ENCODE measurements at places on chromosomes 16 and 17.
A peak's percentile ranks its signal among the peaks of the same experiment; 100 is the strongest.

DNA sequence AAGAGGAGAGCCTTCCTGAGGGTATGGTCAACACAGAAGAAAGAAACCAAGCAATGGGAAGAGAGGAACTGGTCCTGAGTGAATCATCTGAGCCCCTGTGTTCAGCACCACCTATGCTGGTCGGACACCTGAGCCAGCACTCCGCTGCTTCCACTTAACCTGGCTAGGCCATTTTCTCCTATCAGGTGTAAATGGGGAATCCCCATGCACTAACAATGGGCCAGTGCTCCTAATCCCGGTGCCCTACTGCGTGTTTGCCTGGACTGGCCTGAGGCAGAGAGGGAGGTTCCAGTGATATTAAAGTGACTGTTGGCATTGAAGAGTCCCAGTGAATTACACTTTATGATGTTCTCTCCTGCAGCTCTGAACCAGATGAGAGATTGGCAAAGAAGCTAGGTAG is 34.4 kb upstream of the XYLT2 start:
- DNase-seq, result no peak

DNA sequence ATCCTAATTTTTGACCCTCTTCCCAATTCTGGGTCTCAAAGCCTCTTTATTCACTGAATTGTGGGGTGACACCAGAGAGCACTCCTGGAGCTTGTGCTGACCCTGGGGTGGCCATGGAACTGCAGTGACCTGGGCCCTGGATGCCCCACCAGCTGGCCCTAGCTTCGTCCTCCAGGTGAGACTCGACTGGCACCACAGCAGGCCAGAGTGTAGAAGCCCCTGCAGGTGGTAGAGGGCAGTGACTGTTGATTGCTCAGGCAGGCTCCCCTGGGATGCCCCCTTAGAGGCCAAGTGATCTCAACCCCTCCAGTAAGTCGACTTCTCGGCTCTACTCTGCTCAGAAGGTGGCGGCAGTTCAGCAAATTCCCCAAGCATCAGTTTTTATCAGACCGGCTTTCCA is 6.4 kb downstream of the FA2H start:
- DNase-seq, result no peak

DNA sequence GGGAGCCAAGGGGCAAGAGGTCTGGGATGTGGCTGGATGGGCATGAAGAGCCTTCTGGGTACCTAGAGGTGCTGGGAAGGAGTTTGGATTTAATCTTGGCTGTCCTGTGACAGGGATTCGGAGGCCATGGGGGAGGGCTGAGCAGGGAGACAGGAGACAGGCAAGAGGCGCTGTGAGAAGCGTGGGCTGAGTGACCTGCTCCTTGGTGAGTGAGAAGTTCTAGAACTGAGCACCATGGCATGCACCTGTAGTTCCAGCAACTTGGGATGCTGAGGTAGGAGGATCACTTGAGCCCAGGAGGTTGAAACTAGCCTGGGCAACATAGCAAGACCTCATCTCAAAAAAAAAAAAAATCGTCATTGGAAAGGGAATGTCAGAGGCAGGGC is 78.3 kb upstream of the PLCG2 start:
- no peak for DNase-seq

DNA sequence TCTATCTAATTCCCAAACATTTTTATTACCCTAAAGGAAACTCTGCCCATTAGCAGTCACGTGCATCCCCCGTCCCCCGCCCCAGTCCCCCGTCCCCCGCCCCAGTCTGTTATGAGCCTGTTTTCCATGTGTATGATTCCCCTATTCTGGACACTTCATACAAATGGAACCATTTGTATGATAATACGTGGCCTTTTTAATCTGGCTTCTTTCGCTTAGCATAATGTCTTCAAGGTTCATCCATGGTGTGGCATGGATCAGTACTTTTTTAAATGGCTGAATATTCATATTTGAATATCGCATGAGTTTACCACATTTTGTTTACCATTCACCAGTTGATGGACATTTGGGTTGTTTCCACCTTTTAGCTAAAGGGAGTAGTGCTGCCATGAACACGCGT is 49.5 kb downstream of the DNAH2 start:
- DNase-seq, result no peak

GRCh38 chr17:72379516-72379915 is 258.7 kb downstream of the SOX9 start:
- no peak for DNase-seq

GRCh38 chr17:3514873-3515272 is 39.1 kb downstream of the ASPA start:
- no peak for DNase-seq

DNA sequence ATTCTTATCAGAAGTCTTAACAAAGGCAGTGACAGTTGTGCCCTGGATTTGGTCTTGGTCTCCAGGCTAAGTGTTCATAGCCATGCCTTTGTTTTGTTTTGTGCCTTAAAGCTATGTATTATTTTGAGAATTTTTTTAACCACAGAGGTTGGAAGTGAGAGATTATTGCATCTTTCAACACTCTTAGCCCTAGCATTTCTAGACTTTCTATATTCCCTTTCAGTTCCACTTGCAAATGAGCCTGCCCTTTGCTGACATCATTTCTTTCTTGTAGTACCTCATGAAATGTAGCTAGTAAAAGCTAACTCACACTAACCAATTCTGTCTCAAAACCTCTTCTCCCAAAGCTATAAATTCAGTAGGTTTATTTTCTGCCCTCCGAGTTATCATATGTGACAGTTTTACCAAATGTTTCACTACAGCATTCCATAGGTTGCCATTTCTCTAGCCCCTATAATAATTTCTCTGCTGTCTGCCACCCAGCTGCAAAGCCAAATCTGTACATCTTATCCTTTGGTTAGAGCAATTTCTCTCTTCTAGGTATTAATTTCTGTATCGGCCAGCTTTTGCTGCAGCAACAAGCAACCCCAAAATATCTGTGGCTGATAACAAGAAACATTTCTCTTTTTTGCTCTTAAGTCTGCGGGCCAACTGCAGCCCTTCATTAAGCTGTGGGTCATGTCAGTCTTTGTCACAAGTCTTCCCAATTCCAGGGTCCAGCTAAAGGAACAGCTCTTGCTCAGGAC is 14.2 kb upstream of the CCL1 start:
- no peak for DNase-seq

GRCh38 chr17:45320931-45321461 is 4.2 kb upstream of the MAP3K14 start:
- DNase-seq, result peak; percentile 98

DNA sequence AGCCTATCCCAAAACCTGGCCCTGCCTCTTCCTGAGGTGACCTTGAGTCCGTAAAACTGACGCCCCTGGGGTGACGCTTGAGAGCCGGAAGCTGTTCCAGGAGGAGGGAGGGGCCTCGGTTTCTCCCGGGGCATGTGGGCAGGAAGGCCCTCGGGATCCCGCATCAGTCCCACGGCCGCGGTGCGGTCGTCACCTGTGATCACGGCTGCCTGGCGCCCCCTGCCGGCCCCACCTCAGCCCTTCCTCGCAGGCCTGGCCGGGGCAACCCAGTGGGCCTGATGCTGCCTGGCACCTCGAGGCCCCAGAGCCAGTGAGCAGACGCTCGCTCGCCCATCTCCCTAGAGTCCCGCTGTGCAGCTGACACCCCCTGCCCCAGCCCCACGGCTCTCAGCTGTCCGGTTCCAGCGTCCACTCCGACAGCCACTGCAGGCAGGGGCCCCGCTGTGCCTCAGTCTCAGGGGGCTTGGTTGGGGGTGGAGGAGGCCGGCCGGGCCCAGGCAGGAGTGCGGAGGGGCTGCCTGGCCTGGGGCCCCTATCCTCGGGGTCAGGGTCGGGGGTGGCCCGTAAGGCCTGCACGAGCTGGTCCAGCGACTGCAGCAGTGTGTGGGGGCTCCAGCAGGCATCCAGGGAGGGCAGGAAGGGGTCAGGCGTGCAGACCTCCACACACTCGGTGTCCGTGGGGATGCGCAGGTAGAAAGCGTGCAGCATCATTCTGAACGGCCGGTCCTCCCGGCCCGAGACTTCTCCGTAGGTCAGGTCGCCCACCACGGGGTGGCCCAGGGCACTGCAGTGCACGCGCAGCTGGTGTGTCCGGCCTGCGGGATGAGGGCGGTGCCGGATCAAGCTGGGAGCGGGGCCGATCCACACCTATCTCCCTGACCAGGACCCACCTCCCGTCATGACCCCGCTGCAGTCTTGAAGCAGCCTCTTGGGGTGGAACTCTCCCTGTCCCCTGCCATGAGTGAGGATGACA is 2.3 kb downstream of the RPUSD1 start:
- DNase-seq, result no peak

- DNase-seq, result peak; percentile 56
Measured at GRCh38 chr16:66511602-66512271, 38.2 kb downstream of the TK2 start.

DNA sequence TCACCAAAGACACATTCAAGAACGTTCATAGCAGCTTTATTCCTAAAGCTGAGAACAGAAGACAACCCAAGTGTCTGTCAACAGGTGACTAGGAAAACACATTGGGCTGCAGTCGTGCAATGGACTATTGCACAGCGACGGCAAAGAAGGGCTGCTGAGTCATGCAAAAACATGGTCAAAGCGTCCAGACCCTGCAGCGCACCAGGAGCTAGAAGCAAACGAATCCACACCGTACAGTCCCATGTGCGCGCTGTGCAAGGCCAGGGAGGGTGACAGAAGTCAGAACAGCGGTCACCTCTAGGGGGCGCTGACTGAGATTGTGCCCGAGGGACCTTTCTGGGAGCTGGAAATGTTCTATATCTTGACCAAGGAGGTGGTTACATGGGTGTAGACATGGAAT is 266.4 kb downstream of the MAF start:
- DNase-seq, result no peak

DNA sequence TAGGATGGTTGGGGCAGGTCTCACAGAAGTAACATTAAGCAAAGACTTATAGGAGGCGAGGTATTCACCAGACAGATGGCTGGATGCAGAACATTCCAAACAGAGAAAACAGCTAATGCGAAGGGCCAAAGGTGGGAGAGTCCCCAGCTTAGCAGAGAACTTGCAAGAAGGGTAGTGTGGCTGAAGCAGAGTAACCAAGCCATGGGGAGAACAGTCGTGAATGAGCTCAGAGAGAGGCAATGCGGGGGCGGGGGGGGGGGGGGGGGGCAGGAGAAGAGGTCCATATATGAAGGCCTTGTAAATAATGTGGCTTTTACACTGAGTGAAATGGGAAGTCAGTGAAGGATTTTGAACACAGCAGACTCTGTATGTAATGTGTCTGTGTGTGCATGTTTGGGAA is 81.3 kb downstream of the SMG6 start:
- DNase-seq, result no peak
